Activated T-helper 17 cell treated with anti-CD3 and anti-CD28 coated beads, Interleukin-2, amount 50 U/mL, for 72 hours (primary cell): ENCODE measurements at places on chromosomes 4 and X. TPM values are rescaled to one million over a fixed set of nuclear protein-coding genes. Genes with fewer than 3 reads are reported as not detected.

DIPK2B gene
- 0.11 TPM for total RNA-seq

PRDM5 gene
- 0.21 TPM for total RNA-seq

SHROOM4 gene
- not detected for total RNA-seq

IGFBP7 gene
- total RNA-seq, result not detected

NLRP2B gene
- not detected for total RNA-seq

VCX3B gene
- not detected for total RNA-seq

SYN1 gene
- total RNA-seq, result 4.3 TPM

C4orf50 gene
- 0.34 TPM for total RNA-seq

RAB9B gene
- total RNA-seq, result 1.3 TPM

TRIM75 gene
- not detected for total RNA-seq

CXorf65 gene
- total RNA-seq, result 36.4 TPM
